ENCODE measurements at places on chromosomes 3 and 15.

DNA sequence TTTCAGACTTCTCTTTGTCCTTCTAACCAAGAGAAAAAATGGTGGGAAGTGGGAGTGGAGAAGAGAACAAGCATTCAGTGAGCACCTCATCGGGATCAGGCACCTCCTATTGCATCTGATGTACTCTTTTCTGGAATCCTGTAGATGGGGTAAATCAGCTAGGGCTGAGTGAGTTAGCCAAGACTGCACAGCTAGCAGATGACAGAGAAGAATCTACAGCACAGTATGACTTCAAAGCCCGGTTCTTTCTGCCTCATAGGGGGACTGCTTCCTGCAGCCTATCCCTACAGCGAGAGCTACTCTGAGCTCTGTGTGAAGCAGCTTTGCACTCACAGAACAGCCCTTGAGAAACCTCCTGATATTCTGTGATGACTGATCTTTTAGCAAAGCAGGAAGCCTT, 275.2 kb upstream of the MEIS2 start:
- peak; percentile 21 for DNase-seq

- DNase-seq: no peak
Measured at GRCh38 chr3:139261754-139262586, 81.8 kb upstream of the MRPS22 start.

GRCh38 chr3:155334914-155335723, 41.6 kb upstream of the STRIT1 start:
- no peak for DNase-seq

DNA sequence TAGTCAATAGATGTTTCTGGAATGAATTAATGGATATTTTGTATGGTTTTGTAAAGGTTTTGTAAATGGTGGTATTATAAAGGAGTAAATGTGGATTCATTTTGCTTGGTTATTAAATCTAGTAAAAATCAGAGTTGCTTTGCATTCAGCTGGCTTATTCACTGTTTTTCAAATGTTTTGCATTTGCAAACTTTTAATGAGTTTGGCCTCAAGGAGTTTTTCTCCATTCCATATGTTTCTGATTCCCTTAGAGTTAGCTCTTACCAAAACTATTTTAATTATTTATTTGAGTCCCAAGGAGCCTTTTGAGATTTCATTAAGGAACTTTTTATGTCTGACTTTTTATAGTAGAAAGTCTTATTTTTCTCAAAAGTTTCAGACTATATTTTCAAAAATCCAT, 992.2 kb downstream of the DIPK2A start:
- peak; percentile 30 for DNase-seq

DNA sequence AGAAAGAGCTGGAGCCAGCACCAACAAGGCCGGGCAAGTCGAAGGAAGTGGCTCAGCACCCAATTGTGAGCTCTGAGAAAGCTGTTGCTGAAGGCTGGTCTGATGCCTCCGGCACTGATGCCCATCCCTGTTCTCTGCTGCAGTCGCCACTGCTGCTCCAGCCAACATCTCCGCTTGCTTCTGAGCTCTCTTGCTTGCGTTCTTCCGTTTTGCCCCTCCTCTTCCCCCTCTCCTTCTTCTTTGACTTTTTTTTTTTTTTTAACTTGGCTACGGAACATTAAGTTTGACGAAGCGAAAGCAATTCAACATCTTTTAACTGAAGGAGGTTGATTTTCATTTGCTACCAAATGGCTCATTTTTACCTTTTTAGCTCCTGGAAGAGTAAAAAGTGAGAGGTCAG, 442.9 kb downstream of the MCTP2 start:
- no peak for DNase-seq

- no peak for DNase-seq
Measured at GRCh38 chr15:79290642-79291275, 8.2 kb downstream of the ANKRD34C start.

GRCh38 chr15:58705105-58705504, 44.4 kb downstream of the ADAM10 start:
- DNase-seq: no peak

DNA sequence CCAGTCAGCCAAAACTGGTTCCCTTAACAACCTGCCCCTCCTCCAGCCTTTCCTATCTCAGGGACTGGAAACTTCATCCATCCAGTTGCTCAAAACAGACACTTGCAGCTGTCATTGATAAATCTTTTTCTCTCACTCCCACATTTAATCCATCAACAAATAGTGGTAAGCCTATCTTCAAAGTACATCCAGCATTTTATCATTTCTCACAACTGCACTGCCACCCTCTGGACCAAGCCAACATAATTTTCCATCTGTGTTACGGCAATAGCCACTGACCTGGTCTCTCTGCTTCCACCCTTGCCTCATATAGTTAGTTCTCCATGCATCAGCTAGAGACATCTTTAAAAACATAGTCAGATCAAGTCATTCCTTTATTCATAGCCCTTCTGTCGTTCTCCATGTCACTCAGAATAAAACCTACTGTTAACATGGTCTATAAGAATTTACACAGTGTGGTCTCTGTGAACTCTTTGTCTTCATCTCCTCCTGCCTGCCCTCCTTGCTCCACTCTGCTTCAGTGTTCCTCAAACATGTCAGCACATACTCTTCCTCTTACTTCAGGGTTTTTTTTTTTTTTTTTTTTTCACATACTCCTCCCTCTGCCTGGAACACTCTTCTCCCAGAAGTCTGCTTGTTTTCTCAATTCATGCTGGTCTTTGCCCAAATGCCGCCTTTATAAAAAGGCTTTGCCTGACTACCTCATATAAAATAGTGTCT, 102.5 kb upstream of the COL6A5 start:
- DNase-seq: no peak

DNA sequence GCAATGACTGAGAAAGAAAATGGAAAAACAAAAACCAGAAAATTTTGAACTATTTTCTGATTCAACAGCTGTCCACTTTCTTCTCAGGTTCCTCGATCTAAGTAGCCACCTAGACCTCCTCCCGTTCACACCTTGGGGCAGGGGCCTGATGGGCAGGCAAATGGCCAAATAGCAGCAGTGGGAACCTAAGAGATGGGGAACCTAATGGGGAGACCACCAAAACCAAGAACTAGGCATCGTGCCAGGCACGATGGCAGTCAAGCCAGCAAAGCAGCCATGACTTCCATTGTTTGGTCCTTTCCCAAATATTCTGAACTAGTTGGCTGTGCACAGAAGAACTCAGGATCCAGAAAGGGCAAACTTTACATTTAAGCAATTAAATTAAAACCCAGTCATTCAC, 57.1 kb downstream of the CAPN7 start:
- DNase-seq: no peak

GRCh38 chr3:140013220-140013619, 78.2 kb downstream of the CLSTN2 start:
- DNase-seq: no peak

- DNase-seq: peak; percentile 70
Measured at GRCh38 chr3:197308591-197308990, 10.2 kb upstream of the DLG1 start.

- no peak for DNase-seq
Measured at GRCh38 chr3:132660811-132661070, 612 bp downstream of the UBA5 start.

GRCh38 chr3:23161308-23161707, 41.8 kb upstream of the UBE2E2 start:
- no peak for DNase-seq

DNA sequence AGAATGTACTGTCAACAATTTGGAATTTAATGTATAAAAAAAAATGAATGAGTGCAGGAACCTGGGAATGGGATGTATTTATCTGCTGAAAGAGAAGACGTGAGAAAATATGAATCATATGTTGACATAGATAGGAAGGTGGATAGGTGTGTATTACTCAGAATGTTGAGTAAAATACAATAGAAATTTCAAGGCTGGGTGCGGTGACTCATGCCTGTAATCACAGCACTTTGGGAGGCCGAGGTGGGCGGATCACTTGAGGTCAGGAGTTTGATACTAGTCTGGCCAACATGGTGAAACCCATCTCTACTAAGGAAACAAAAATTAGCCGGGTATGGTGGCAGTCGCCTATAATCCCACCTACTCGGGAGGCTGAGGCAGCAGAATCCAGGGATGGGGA, 202.8 kb downstream of the CADM2 start:
- no peak for DNase-seq

- peak; percentile 42 for DNase-seq
Measured at GRCh38 chr15:91849749-91850161, 3.8 kb upstream of the SLCO3A1 start.

GRCh38 chr15:57732526-57733331, 26.2 kb downstream of the POLR2M start:
- peak; percentile 50 for DNase-seq

GRCh38 chr3:184230603-184231528, 1.5 kb downstream of the VWA5B2 start:
- no peak for DNase-seq

- peak; percentile 39 for DNase-seq
Measured at GRCh38 chr3:172065967-172066762, 26.8 kb downstream of the FNDC3B start.

GRCh38 chr3:142958707-142959106, 4.8 kb downstream of the PAQR9 start:
- DNase-seq: no peak

DNA sequence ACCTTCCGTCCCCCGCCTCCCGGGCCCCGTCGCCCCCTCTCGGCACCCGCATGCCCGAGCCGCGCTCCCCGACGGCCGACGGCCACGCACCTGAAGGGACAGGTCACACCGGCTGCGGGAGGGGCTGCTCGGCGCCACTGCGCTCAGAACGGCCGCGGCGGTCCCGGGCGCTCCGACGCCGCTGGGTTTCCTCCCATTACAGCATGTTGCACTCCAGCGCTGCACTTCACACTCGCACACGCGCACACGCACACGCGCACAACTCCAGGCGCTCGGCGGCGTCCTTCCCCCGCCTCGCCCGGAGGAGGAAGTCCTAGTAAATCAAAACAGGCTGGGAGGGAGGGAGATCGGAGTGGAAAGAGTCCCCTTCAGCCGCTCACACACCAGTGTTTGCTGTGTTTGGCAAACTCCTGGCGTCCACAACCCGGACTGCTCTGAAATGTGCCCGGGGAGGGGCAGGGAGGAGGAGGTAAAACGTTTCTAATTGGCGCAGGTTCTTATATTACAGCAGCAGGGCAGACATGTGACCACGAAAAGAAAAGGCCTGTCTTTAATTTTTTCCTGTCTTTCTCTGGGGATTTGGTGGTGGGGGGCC, 76.7 kb upstream of the VGLL4 start:
- peak; percentile 77 for DNase-seq

GRCh38 chr3:9251055-9251786, 1.8 kb upstream of the SRGAP3 start:
- no peak for DNase-seq

DNA sequence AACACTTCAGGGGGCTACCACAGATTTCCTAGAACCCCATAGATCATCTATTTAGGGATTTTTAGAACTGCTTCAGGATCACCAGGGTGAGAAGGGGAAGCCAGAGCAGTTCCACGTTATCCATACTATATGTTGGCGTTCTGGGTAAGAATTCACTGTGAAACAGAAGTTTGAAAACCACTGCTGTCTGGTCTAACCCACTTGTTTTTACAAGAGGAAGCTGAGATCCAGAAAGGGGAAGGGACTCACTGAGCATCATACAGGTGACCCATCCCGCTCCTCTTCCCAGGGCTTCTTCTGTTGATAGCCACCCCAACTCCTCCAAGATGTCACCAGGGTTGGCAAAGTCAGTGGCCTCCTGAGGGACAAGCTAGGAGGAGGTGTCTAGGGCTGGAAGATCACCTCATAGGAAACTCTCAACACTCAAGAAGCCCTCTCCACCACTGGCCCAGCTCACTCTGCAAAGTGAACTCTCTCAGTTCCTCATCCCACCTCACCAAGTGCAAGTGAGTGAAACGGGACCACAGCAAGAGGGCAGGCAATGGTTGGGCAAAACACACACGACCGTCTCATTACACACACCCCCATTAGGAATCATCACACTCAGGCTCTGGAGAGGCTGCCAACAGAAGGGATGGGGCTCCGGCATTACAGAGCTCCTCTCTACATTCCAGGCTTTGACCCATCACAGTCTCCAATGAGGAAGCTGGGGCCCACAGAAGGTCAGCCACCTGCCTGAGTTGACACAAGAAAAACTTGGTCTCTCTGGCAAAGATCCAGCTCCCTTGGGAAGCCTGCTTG, 1.8 kb downstream of the DAPK2 start:
- DNase-seq: no peak

DNA sequence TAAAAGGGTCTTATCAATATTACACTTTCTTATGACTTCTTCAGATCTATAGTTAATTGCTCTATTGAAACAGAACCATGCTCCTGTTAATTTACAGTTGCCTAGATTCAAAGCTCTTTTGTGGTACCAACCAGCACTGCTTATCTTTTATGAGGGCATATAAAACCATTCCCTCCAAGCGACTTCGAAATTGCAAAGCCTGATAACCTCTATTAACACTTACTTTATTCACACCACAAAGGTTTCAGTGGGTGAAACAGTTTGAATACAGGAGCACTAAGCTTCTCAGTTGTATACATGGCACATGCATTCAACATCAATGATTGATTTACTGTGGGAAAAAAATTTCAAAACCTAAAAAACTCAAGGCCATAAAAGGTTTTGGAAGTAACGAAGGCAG, 74.9 kb upstream of the PPIB start:
- no peak for DNase-seq

DNA sequence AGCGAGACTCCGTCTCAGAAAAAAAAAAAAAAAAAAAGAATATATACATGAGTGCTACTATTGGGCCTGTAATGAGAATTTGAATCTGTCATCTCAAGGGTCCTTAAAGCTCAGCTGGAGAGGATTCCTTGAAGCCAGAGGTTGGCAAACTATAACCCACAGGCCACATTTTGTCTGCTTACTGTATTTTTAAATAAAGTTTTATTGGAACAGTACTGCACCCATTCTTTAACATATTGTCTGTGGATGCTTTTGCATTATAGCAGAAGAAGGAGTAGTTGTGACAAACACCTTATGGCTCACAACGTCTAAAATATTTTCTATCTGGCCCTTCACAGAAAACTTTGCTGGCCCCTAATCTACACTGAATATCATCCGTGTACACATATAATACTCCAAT, 60.7 kb downstream of the SGO1 start:
- DNase-seq: no peak

DNA sequence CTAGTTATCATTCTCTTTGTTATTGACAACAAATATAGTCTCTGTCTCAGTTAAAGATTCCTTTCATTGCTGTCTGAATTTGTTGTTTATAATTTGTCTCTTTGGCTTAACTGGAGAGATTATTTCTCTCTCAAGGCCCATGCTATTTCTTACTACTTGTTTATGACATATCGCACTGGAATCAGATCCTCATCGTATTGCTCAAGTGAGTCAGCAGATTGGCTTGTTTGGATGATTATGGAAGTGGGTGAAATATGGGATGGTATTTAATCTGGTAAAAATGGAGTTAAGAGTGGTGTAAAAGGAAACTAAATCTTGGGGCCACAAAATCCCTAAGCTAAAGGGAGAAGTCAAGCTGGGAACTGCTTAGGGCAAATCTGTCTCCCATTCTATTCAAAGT, 613.1 kb downstream of the SI start:
- DNase-seq: peak; percentile 74

DNA sequence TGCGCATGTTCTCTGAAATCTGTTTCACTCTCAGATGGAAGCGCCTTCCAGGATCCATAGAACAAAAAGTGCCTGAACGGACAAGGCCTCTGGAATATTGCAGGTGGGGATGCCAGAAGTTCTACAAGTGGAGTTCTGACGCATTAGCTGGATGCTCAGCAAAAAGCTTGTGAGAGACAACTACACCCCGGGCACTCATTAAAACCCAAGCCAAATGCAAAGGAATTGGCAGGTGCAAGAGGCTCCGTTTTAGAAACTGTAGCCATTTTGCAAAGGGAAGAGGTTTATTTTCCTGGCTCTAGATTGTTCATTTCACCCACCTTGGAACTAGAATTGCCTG, 35.2 kb upstream of the SLC24A5 start:
- DNase-seq: no peak

GRCh38 chr3:30002797-30003196, 603.6 kb upstream of the TGFBR2 start:
- no peak for DNase-seq

All from fibroblast of skin of right quadriceps (primary cell).